Activated T-helper 1 cell treated with anti-CD3 and anti-CD28 coated beads, Interleukin-12 subunit alpha, Interleukin-12 subunit beta, Interleukin-2, Interleukin-4 antibody, amounts not matched to agents 30 ng/mL and 10 ng/mL and 1 ng/mL, durations not matched to agents 14 hours and 24 hours and 36 hours (primary cell): ENCODE measurements at places on chromosomes 12 and 14. TPM values are rescaled to one million over a fixed set of nuclear protein-coding genes. Genes with fewer than 3 reads are reported as not detected.

The SLC25A47 gene
- not detected in 2 replicates for total RNA-seq

The STAB2 gene
- not detected in 2 replicates for total RNA-seq

- no peak overlapping the region for H3K4me3 ChIP-seq
- no peak overlapping the region for H3K27ac ChIP-seq
These were observed 61.3 kb downstream of the ZNF664 start for GRCh38 chr12:124034297-124034696.

DNA sequence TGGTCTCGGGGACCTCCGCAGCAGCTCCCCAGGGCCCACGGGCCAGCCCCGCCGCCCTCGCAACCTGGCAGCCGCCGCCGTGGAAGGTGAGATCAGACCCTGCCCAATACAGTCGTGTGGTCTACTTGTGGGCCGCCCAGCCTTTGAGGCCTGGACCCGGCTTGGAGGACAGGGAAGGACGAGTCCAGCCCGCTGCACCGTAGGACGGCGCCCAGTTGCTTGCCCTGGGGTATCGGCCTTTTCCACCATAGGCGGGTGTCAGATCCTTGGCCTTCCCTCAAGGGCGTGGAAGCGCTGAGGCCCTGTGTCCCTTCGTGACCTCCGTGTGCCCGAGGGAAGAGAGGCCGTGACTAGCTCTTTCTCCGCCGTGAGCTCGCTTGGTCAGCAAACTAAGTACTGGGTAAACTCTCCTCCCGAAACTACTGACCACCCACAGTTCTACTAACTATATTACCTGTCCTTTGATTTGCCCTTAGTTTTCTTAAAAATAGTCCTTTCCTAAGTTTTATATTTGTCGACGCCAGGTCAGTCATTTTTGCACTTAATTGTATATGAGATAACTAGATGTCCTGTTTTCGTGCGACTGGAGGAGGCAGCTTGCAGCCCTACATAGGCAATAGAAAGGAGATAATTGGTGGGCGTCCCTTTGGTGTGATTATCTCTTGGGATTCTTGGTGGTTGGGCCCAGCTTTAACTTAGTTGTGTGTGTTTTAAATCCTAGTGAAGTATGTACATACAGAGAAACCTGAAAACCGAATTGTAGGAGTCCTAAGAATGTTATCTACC, 757 bp downstream of the SLC25A3 start:
- peaks cover 33% of the 10 kb centered on the region for H3K36me3 ChIP-seq
- H3K4me1 ChIP-seq, result peaks cover 29% of the 10 kb centered on the region
- H3K4me3 ChIP-seq, result peak overlapping the region; percentile 96
- peak overlapping the region; percentile 99 for H3K27ac ChIP-seq

The RNF212B gene
- not detected in 2 replicates for total RNA-seq

GRCh38 chr14:58864751-58865513, 227.2 kb downstream of the DACT1 start:
- no peak for DNase-seq
- no peaks in the 10 kb centered on the region for H3K27me3 ChIP-seq
- H3K27ac ChIP-seq, result no peak overlapping the region
- H3K4me1 ChIP-seq, result no peaks in the 10 kb centered on the region
- H3K4me3 ChIP-seq, result no peak overlapping the region

- no peaks in the 10 kb centered on the region for H3K36me3 ChIP-seq
- H3K4me1 ChIP-seq, result no peaks in the 10 kb centered on the region
- no peaks in the 10 kb centered on the region for H3K27me3 ChIP-seq
- H3K4me3 ChIP-seq, result no peak overlapping the region
- no peak for DNase-seq
- no peak overlapping the region for H3K27ac ChIP-seq
These were observed 64.5 kb downstream of the TMTC3 start for GRCh38 chr12:88206601-88207000.

DNA sequence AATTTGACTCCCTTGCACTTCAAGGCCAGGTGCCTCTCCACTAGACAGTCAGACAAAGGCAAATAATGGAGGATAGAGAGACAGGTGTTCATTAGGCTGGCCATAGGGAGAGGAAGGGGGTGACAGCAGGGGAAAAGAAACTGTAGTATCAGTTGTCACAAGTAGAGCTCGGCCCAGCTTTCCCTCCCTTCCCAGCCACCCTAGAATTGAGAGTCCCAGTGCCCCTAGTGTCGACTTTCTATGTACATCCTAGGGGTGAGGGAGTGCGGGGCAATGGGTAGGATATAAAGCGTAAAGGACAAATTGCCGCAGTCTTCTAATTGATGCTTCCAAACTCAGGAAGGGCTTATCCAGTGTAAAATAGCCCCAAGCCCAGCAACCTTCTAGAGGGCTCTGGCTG, 39.0 kb downstream of the BAZ2A start:
- no peak overlapping the region for H3K4me3 ChIP-seq
- no peak overlapping the region for H3K27ac ChIP-seq
- H3K27me3 ChIP-seq, result no peaks in the 10 kb centered on the region
- H3K4me1 ChIP-seq, result no peaks in the 10 kb centered on the region
- no peak for DNase-seq
- H3K36me3 ChIP-seq, result peaks cover 4% of the 10 kb centered on the region

DNA sequence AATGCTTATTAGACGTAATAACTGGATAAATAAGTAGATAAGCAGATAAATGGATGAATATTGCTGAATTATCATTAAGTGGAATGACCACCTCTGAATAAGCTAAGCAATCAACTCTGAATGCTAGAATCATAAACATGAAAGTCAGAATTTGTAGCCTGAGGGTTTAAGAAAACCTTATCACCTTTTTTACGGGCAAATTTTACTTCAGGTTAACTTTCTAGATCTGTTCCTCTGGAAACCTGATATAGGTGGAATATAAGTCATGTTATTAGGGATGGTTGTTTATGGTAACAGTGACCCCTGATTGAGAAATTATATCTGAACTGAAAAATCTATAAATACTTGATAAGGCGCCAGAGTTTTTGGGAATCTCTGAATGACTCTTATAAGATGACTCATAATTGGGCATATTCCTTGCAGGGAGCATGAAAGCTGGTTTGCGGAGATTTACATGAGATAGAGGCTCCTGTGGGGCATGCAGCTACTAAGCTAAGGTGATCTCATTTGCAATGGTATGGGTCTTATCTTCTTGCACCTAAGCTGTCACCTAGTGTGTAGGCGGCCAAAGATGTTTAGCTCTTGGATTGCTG, 12.1 kb downstream of the SPX start:
- H3K27ac ChIP-seq, result no peak overlapping the region
- H3K27me3 ChIP-seq, result no peaks in the 10 kb centered on the region
- H3K36me3 ChIP-seq, result no peaks in the 10 kb centered on the region
- DNase-seq, result no peak
- H3K4me3 ChIP-seq, result no peak overlapping the region

The KRT7 gene
- 15.5 and 21.2 TPM in 2 replicates for total RNA-seq

The HOXC6 gene
- not detected in 2 replicates for total RNA-seq

DNA sequence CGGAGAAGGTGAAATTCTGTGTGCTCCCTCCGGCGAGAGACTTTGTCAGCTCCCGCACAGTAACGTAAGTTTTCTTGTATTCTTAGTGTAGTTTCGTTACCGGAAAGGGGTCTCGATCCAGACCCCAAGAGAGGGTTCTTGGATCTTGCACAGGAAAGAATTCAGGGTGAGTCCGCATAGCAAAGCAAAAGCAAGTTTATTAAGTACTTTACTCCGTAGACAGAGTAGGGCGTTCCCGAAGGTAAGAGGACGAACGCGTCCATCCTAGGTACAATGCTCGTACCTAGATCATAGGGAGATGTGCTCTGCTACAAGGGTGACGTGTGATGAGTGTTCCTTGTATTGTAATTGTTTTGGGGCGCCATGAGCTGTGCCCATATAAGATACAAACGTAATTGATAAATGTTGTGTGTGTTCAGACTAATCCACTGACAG, 293 bp downstream of the IFI27L1 start:
- H3K27ac ChIP-seq, result peak overlapping the region; percentile 95
- peaks cover 30% of the 10 kb centered on the region for H3K36me3 ChIP-seq
- peaks cover 55% of the 10 kb centered on the region for H3K4me1 ChIP-seq
- peak overlapping the region; percentile 100 for H3K4me3 ChIP-seq

DNA sequence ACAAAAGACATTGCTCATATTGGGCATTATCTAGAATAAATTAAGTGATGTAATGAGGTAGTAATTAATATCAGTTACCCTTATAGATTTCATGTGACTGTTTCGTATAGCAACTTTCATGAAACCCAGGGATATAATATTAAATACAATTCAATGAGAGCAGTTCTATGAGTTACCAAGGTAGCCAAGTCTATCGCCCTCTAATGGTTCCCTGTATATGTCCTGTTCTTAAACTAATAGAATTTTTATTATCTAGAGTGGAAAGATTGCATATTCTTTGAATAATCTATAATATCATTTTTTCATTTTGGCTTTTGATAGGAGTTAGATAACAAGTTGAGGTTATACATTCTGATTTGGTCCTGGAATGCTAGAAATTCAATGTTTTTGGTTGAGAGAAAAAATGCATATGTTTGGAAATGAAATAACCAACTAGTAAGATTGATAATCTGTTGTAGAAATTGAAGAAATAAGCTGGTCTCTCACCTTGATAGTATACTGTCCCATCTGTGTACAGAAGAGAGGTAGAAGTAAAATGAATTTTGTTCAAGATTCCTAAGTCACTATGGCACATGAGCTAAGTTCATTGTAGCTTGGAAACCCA, 59.7 kb downstream of the SCFD1 start:
- peaks cover 6% of the 10 kb centered on the region for H3K4me1 ChIP-seq
- H3K27me3 ChIP-seq, result no peaks in the 10 kb centered on the region
- H3K4me3 ChIP-seq, result no peak overlapping the region
- peaks cover 20% of the 10 kb centered on the region for H3K36me3 ChIP-seq

The ARHGEF40 gene
- total RNA-seq, result not detected in 2 replicates

The MYH6 gene
- total RNA-seq, result 0.52 and 0.59 TPM in 2 replicates

- no peak for DNase-seq
- peak overlapping the region; percentile 42 for H3K4me3 ChIP-seq
- H3K27ac ChIP-seq, result peak overlapping the region; percentile 82
These were observed 2.1 kb upstream of the RABGGTA start for GRCh38 chr14:24273422-24273998.

The PTGES3 gene
- 301 and 302 TPM in 2 replicates for total RNA-seq

DNA sequence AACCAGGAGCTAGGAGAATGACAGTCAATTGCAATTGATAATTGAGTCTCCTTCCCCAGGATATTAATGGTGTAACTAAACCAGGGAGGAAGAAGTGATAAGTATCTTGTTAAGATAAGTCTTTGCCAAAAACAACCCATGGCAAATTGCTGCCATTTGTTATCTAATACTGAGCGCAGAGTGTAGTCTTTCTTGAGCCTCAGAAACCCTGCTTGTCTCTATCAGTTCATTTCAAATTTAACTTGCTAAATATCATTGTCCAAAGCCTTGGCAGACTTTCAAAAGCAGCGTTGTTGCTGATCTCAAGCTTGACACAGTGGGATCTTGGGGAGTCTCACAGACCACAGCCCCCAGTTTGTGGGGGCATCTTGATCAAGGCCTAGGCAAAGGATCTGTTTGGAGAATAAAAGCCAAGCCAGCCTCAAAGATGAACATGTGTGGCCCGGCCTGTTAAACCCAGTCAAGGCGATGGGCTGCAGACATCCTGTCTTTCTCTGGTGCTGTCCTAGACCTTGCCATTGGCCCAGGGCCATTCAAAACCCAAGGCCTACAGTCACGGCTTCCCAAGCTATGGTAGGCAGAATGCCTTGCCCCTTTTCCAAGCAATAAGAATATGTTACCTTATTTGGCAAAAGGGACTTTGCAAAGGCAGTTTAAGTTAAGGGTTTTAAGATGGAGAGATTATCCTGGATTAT, 164.2 kb downstream of the CHST11 start:
- DNase-seq, result no peak
- H3K4me3 ChIP-seq, result no peak overlapping the region
- no peak overlapping the region for H3K27ac ChIP-seq

The OLR1 gene
- total RNA-seq, result not detected in 2 replicates

GRCh38 chr14:44657696-44658388, 150.8 kb upstream of the FSCB start:
- no peak overlapping the region for H3K4me3 ChIP-seq
- H3K27me3 ChIP-seq, result no peaks in the 10 kb centered on the region
- no peak for DNase-seq
- H3K27ac ChIP-seq, result no peak overlapping the region
- no peaks in the 10 kb centered on the region for H3K36me3 ChIP-seq

The EPYC gene
- total RNA-seq, result not detected in 2 replicates

DNA sequence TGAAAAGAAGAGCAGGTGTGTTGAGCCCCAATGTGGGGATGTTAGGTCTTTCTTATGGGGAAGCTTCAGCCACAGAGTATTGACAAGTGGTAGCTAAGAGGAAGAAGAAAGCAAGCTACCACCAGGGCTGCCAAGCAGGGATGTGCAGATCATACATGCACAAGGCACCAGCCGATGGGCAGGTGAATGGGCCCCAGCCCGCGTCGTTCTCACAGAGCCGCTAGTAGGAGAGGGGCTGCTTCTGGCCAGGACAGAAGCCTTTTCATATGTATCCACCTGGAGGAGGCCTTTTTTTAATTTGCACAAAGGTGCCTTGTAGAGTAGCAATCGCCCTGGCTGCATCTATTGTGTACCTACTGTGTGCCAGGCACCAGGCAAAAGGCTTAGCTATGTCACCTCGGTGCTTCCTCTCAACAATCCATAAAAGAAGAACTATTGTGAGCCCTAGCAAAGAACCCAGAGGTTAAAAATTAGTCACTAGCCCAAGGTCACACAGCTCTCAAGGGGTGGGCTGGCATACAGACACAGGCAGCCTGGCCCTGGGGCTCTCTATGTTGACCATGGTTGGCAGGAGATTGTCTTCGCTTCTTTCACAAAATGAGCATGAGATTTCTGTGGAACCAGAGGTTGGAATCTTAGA, 8.2 kb downstream of the NUAK1 start:
- no peak overlapping the region for H3K4me3 ChIP-seq
- peaks cover 4% of the 10 kb centered on the region for H3K4me1 ChIP-seq
- H3K27ac ChIP-seq, result no peak overlapping the region
- peaks cover 13% of the 10 kb centered on the region for H3K27me3 ChIP-seq
- H3K36me3 ChIP-seq, result no peaks in the 10 kb centered on the region

The EIF2B1 gene
- total RNA-seq, result 74.8 and 76.5 TPM in 2 replicates

The C12orf75 gene
- total RNA-seq, result 87.8 and 93.4 TPM in 2 replicates

DNA sequence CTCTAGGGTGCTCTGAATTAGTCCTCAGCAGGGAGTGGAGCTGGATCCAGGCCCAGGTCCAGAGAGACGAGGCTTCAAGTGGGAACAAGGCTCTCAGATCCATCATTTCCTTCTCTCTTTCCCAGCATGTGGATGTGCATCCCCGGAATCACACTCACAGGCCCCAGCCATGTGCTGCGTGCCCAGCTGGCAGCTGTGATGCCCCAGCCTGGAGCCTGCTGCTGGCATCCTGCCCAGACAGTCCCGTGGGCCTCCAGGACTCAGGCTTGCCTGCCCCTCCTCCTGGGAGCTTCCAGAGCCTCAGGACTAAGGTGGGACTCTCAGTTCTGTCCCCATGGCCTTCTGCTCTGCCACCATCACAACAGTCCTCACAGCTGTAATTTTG, 6.2 kb upstream of the KRT84 start:
- no peak for DNase-seq
- no peak overlapping the region for H3K27ac ChIP-seq
- H3K27me3 ChIP-seq, result peaks cover 8% of the 10 kb centered on the region
- no peak overlapping the region for H3K4me3 ChIP-seq

DNA sequence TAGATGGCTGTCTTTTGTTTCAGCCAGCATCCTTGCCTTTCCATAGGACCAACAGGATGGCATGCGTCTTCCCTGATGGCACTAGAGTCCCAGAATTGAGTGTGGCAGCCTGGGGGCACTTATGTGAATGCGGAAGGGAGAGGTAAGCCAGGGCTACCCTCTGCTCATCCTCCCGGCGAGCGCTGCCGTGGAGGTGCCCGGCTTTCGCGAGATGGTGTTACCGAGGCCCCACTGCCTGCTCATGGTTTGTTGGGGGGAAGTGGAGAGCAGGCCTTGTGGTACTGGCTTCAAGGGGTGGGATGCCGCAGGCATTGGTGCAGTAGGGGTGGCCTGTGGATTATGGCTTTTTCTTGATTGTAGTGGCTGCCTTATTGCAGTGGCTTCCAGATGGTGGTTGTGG, 174.3 kb downstream of the AACS start:
- no peak overlapping the region for H3K4me3 ChIP-seq
- H3K27me3 ChIP-seq, result peaks cover 7% of the 10 kb centered on the region
- no peaks in the 10 kb centered on the region for H3K4me1 ChIP-seq
- H3K27ac ChIP-seq, result no peak overlapping the region
